Mesenteric fat pad (tissue), 1 donor: ENCODE measurements at places on chromosomes 2 and 18. TPM values are rescaled to one million over a fixed set of nuclear protein-coding genes. Genes with fewer than 3 reads are reported as not detected.

- DNase-seq = no peak
Measured at GRCh38 chr2:16169381-16169960, 229.1 kb downstream of the MYCN start.

DNA sequence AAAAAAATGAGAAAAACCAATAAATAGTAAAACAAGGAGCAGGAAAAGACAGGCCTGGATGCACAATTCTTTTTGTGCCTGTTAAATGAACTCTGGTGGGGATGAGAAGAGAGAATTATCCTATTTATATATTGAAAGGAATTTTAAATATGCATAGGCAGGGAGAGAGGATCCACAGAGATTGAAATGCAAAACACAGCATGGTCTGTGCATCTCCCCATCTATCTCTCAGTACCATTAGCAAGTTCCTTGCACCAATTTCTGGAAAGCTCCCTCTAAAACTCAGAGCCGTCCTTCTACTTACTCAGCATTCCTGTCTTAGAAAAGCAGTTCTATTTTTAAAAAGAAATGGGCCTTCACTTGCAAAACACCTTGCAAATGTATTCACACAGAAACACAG is 502.3 kb upstream of the KLHL29 start:
- no peak for DNase-seq

Gene SP9
- total RNA-seq = not detected

GRCh38 chr18:52598921-52599320 is 258.9 kb downstream of the DCC start:
- DNase-seq = no peak

- no peak for DNase-seq
Measured at GRCh38 chr18:61241260-61241853, 91.9 kb upstream of the CDH20 start.

Gene SPATA3
- total RNA-seq = not detected

DNA sequence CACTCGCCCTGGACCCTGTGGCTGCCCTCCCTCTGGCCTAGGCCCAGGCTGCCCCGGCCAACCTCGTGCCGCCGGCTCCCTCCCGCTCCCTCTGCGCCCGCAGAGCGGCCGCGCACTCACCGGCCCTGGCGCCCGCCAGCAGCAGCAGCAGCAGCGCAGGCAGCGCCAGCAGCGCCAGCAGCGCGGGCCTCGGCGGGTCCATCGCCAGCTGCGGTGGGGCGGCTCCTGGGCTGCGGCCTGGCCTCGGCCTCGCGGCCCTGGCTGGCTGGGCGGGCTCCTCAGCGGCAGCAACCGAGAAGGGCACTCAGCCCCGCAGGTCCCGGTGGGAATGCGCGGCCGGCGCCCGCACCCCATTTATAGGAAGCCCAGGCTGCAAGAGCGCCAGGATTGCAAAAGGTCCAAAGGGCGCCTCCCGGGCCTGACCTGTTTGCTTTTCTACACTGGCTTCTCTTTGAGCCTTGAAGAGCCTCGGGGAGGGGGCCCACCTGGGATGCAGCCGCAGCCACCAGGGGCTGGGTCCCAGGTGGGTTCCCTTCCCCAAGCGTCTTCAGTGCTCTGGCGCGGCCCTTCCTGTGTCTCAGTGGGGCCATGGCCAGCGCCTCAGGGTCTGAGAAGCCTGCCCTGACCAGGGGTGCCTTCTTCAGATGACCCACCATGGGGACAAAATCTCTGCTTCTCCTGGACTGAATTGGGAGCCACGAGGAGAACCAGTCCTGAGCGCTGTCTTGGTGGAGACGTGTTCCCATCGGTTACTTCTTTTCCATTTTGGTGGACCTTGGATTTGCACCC is at the start of gene APOB:
Gene APOB (minus strand): TSS at position 330 of the 789 bp plus-strand sequence. CDS start 128 bp downstream, at position 202.
- DNase-seq = no peak

DNA sequence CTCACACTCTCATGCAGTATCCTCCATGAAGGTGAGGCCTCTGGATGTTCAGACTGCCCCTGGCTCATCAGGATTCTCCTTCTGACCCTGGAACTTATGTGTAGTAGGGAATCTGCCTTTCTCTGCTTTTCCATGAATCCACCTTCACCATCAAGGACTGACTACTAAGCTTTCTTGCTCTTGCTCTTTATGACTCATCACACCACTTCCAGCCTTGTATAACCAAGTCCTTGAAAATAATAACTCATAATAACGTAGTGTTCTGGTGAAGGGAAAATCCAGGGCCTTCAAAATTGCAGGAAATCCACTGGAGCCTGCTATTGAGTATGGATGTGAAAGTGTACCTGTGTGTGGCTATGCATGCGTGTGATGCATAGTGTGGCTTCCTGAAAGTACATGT is 11.3 kb upstream of the KCNS3 start:
- no peak for DNase-seq

DNA sequence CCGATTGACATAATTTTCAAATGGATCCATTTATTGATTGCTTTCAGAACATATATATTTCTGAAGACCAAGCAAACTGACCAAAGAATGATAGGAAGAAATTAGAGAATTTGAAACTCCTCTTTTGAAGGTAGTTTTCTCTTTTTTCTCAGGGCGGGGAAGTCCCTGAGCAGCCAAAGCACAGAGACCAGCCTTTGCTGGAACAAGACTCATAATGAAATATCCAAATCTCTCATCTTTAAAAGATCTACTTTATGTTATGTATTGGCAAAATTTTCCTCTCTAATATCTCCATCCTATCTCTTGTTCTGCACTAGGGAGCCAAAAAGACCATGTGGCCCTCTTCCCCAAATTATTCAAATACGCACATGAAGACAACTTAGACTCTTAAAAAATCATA is 379.0 kb upstream of the TCF4 start:
- DNase-seq = no peak
